NCI-H748 treated with DMSO at 0.1 percent for 48 hours (cell line): ENCODE measurements at places on chromosomes 4 and X.

GRCh38 chr4:141020801-141021261, 112.4 kb downstream of the RNF150 start:
- no peak for DNase-seq

DNA sequence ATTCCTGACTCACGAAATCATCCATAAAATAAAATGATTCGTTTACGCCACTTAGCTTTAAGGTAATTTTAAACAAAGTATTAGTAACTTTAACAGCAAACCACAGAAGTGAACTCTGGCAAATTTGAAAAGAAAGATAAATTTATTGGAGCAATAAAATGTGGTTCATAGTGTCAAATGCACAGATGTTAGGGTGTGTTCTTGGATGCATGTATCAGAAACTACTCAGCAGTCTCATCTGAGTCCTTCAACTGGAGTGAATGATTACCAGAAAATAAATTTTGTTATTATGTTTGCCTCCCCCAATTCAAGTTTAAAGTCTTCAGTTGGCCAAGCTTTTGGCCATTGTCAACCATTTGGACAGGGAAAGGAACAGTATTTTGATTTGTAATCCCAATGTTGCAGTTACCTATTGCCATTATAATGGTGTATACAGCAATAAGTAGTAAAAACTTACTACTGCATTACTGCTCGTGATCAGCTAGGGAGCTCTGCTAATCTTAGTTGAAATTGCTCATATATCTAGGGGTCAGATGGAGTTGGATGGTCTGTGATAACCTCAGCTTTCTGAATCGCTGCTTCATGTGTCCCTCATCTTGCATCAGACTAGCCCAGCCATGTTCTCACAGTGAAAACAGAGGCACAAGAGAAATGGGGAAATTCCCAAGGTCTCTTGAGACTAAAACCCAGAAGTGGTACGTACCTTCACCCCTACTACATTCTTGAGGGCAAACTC, 254.6 kb upstream of the KCNIP4 start:
- no peak for DNase-seq

GRCh38 chr4:26531491-26532116, 41.3 kb upstream of the CCKAR start:
- DNase-seq, result no peak

GRCh38 chrX:44817029-44817428, 26.8 kb upstream of the DUSP21 start:
- no peak for DNase-seq

DNA sequence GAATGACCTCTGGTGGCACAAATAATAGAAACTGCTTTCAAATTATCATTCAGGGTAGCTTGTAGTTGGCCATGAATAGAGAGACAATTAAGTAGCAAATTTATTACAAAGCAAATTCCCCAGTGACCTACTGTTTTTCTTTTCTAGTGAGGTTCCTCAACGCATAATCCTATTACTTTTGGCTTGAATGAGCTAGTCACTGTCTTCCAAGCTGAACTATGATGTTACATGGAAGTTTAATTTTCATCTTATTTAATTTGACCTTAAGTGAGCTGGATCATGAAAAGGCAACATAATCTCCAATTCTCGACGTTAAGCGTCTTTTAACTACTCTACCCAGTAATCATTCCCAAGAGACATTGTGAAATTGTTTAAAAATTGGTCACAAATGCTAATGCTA, 347.4 kb upstream of the MAGEB2 start:
- no peak for DNase-seq

DNA sequence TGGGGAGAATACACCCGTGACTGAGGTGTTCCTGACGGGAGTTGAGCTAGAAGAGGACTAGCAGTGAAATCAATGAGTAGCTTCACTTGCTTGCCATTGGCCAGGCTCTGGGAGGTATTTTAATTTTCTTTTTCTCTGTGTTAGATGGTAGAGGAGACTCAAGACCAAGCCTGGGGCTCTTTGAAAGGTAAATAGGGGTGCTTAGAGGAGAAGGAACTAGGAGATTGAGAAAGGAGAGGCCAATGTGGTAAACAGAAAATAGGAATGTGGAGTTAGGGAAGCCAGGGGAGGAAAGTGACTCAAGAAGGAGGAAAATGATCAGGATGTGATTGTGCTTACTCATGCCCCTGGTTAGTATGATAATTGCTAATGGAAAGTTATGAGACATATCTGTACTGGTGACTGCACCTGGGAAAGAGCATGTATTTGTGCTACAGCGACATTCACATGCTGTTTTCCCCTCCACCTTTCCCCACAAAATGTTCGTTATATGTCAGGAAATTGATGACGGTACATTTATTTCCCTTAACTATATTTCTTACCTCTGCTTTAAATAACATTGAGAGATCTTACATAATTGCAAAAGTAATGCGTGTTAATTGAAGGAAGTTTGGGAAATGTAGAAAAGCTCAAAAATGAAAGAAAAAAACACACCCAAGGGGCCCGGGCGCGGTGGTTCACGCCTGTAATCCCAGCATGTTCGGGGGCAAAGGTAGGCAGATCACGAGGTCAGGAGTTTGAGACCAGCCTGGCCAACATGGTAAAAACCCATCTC, 16.9 kb upstream of the LRBA start:
- no peak for DNase-seq

GRCh38 chrX:20218836-20219505, 47.7 kb downstream of the RPS6KA3 start:
- DNase-seq, result no peak

- DNase-seq, result no peak
Measured at GRCh38 chr4:108535757-108536156, 84.6 kb upstream of the RPL34 start.

- no peak for DNase-seq
Measured at GRCh38 chr4:186015212-186015817, 53.6 kb upstream of the TLR3 start.

GRCh38 chr4:1084394-1084793, 29.0 kb downstream of the RNF212 start:
- no peak for DNase-seq

DNA sequence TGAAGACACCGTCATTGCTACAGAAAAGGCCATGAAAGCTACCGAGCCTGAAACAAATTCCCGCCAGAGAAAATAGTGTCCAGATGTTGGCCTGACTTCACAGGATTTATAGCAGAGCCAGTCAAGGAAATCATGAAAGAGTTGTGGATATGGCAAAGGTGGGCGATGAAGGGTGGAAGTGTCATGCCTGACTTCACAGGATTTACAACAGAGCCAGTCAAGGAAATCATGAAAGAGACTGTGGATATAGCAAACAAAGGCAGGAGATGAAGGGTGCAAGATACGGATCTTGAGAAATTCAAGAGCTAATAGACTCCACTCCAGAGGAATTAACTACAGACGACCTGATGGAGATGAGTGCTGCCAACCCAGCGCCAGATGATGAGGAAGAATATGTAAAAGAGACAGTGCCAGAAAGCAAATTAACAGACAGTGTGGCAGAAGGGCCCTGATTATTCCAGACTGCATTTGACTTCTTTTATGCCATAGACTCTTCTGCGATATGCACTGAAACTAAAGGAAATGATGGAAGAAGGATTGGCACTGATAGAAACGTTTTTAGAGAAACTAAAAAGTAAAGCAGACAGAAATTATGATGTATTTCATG, 17.2 kb downstream of the TRMT44 start:
- no peak for DNase-seq

GRCh38 chr4:113316879-113317278, 267.4 kb downstream of the ANK2 start:
- DNase-seq, result no peak

GRCh38 chr4:150164055-150164454, 85.8 kb downstream of the DCLK2 start:
- DNase-seq, result no peak

- DNase-seq, result no peak
Measured at GRCh38 chrX:41445171-41445570, 2.0 kb upstream of the NYX start.

DNA sequence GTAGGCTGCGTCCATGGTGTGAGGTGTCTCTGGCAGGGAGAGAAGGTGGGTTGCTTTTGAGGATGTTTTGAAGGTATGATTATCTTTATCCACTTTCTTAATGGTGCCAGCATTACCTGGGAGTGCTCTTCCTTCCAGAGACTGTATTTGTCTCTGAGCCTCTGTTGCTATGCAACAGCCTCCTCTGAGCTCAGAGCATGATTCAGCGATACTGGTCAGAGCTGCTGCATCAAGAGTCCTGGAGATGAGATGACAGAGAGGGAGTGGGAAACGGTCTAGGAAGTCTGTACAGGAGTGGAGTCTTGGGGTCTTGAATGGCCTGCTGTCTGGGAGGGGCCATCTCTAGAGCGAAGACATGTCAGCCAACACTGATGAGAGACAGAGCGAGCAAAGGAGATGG, 104.4 kb upstream of the RAB40AL start:
- DNase-seq, result peak; percentile 3

DNA sequence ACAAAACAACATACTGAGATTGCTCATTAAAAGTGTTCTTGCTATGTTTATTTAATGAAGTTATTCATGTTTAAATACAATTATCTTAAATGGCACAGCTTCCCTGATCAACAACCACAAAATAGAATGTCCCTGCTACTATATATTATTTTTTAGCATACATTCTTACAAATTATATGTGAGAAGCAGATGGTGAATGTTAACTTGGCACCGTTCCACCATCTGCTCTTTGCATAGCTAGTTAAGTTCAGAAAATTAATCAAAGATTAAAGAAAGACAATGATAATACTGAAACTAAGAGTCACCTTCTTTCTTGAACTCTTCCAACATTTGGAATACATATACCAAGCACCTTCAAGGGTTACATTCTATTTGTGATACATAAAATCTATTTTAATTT, 94.2 kb downstream of the PPP3CA start:
- no peak for DNase-seq

- DNase-seq, result no peak
Measured at GRCh38 chr4:146235654-146236177, 21.4 kb downstream of the REELD1 start.

DNA sequence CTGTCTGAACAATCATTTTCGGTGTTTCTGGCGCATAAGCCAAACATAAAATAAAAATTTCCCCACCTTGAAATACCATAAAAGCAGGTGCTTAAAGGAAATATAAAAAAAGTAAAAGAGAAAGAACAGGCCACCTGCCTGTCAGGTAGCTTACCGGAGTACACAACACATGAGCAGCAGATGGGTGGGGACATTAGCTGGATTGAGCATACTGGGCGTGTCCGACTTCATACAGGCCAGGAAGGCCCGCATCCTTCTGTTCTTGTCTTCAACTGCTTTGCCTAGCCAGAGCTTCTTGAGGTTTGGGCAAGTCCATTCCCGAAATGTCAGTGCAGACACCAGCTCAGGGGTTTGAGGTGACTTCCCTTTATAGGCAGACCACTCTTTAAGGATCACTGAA, 66.7 kb downstream of the FAM120C start:
- no peak for DNase-seq

GRCh38 chrX:134368126-134368525, 91.8 kb upstream of the HPRT1 start:
- no peak for DNase-seq

DNA sequence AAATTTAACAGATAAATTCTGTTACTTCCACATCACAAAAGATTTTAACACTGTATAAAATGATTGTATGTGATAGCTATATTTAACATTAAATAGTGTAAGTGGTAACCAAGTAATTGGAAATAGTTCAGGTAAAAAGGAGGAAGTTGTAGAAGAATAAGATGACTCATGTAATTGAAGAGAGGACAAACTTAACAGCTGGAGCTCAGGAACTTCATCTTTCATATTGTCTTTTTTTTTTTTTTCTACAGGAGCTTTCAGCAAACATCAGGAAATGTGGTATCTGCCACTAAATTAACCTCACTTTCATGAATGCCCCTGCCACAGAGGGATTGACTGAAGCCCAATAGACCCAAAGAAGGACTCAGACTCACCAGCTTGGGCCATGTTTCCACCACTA, 188.4 kb upstream of the VEGFC start:
- no peak for DNase-seq

DNA sequence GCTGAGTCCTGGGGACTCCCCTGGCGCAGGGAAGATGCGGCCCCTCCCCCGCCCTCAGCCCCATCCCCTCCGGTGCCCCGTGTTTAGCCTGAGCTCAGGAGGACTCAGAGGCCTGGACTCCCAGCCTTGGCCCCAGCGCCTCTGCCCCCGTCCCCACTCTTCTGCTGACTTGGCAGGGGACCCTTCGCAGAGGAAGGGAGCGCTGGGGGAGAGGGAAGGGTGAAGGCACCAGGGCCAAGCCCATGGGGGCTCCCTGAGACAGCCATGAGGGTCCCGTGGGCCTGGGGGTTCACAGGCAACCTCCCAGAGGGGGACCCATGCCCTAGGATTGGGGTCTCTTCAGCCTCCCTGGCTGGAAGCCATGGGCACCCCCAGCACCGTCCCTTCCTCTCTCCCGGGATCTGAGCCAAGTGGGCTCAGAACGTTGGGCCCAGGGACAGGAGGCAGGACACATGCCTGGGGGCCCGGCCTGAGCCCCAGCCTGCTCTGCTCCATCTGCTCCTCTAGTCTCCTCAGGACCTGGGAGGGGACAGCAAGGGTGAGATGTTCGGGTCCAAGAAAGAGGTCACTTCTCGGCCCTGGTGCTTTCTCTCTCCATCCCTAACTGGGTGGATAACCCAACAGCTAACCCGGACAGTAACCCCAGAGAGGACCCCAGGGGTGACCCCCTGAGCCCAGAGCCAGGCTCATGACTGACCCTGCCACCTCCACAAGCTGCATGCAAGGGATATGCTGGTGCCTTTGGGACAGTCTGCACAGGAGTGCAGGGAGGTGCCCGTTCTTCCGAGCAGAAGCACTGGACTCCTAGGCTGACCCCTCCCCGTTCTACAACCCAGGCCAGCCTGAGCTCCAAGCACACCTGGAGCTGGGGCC, 1.5 kb upstream of the CPLX1 start:
- no peak for DNase-seq

DNA sequence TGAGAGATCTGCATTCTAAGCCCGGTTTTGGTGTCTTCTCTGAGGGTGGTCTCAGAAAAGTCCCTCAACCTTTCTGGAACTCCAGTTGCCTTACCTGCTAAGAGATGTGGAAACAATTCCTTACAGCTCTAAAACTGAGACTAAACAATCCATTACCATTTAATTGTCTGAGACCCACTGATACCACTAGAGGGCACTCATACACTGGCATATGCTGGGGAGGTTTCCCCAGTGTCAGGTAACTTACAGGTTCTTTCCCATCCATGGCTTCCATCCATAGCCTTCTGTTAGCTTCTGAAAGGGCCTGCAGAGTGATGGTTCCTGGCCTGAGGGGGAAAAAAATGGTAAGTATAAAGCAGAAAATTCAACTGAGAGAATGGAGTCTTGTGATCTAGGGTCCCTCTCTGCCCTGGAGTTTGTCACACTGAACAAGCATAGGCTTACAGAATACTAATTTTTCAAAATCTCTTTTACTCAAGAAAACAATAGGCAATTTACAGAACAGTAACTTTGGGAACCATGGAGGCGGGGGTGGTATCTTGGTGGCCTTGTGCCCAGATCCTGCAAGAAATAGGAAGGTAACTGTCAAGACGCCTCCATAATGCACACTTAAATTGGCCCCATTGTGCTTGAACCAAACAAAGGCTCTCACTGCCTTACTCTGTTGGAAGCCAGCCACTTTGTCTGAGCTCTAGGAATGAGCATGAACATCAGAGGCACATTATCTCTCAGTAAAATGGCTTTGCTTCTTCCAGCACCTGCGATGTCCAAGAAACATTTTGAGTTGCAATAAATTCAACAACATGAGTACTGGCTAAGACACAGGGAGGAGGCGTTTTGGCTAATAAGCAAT, 236.1 kb downstream of the OPHN1 start:
- DNase-seq, result peak; percentile 4

GRCh38 chrX:136731798-136732197, 48.9 kb downstream of the ARHGEF6 start:
- no peak for DNase-seq

- DNase-seq, result no peak
Measured at GRCh38 chr4:72602396-72603376, 33.7 kb upstream of the ADAMTS3 start.

GRCh38 chr4:75880278-75880677, 22.0 kb downstream of the PPEF2 start:
- no peak for DNase-seq
